Pancreas (tissue), 10 donors: ENCODE measurements at places on chromosomes 7 and 10. TPM values are rescaled to one million over a fixed set of nuclear protein-coding genes. Genes with fewer than 3 reads are reported as not detected.

- no peaks in the 10 kb centered on the region for H3K27me3 ChIP-seq
- H3K36me3 ChIP-seq = no peaks in the 10 kb centered on the region
- H3K27ac ChIP-seq = no peak overlapping the region
Measured at GRCh38 chr7:151260471-151260870, 12.0 kb upstream of the SMARCD3 start.

GRCh38 chr7:134991469-134992339 lies 5.4 kb downstream of the AGBL3 start:
- DNase-seq = no peak
- peak overlapping the region; percentile 47 for H3K27ac ChIP-seq
- no peaks in the 10 kb centered on the region for H3K27me3 ChIP-seq
- no peaks in the 10 kb centered on the region for H3K36me3 ChIP-seq
- peaks cover 48% of the 10 kb centered on the region for H3K4me1 ChIP-seq
- H3K4me3 ChIP-seq = no peak overlapping the region

- no peak overlapping the region for H3K4me3 ChIP-seq
- H3K4me1 ChIP-seq = no peaks in the 10 kb centered on the region
- H3K27me3 ChIP-seq = no peaks in the 10 kb centered on the region
- DNase-seq = no peak
Measured at GRCh38 chr7:47965456-47965855, 14.0 kb downstream of the HUS1 start.

DNA sequence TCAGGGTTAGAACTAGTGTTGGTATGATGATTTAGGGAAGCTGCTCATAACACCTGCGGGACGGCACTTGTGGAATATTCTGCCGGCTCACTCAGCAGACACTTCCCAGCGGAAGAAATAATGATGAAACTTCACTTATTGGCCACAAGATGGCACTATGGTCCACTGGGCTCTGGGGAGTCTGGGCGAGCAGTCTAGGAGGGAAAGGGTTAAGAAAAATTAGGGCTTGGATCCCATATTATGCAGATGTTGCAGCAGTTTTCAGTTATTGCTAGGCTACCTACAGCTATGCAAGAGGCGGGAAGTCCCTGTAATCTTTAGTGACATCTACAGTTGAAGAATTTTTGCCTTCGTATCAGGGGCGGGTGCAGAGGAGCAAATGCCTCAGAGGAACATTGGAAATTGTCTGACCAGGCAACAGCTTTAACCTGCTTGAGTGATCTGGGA lies 238.7 kb upstream of the PRSS58 start:
- no peak for DNase-seq
- H3K4me1 ChIP-seq = no peaks in the 10 kb centered on the region
- no peak overlapping the region for H3K27ac ChIP-seq

DNA sequence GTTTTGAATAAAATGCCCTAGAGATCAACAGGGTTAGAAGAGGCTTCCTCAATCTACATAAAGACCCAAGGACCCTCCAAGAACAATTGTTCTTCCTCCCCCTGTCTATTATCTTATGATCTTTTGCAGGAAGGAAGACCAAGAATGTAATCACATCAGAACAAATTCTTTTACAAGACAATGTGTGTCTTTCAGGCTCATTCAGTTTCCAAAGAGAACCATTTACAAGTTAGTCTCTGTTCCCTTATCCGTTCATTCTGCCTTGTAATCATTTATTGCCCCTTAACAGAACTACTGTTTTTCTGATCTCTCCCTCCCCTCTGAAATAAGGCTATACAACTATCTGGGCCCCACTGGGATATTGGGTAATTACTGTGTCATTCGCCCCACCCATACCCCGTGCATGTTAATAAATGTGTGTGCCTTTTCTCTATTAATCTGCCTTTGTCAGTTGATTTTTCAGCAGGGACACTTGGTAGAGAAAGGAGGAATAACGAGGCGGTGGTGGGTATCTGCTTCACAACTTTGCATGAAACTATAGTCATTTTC lies 5.7 kb upstream of the MKRN1 start:
- H3K27ac ChIP-seq = no peak overlapping the region
- H3K4me3 ChIP-seq = no peak overlapping the region
- DNase-seq = no peak
- no peaks in the 10 kb centered on the region for H3K36me3 ChIP-seq

GRCh38 chr10:3538656-3539531 lies 246.1 kb downstream of the KLF6 start:
- no peak overlapping the region for H3K27ac ChIP-seq
- DNase-seq = no peak
- H3K36me3 ChIP-seq = no peaks in the 10 kb centered on the region
- no peak overlapping the region for H3K4me3 ChIP-seq
- H3K4me1 ChIP-seq = no peaks in the 10 kb centered on the region

GRCh38 chr10:87979847-87980246 lies 116.4 kb downstream of the PTEN start:
- no peaks in the 10 kb centered on the region for H3K4me1 ChIP-seq
- H3K27me3 ChIP-seq = no peaks in the 10 kb centered on the region
- H3K4me3 ChIP-seq = no peak overlapping the region

DNA sequence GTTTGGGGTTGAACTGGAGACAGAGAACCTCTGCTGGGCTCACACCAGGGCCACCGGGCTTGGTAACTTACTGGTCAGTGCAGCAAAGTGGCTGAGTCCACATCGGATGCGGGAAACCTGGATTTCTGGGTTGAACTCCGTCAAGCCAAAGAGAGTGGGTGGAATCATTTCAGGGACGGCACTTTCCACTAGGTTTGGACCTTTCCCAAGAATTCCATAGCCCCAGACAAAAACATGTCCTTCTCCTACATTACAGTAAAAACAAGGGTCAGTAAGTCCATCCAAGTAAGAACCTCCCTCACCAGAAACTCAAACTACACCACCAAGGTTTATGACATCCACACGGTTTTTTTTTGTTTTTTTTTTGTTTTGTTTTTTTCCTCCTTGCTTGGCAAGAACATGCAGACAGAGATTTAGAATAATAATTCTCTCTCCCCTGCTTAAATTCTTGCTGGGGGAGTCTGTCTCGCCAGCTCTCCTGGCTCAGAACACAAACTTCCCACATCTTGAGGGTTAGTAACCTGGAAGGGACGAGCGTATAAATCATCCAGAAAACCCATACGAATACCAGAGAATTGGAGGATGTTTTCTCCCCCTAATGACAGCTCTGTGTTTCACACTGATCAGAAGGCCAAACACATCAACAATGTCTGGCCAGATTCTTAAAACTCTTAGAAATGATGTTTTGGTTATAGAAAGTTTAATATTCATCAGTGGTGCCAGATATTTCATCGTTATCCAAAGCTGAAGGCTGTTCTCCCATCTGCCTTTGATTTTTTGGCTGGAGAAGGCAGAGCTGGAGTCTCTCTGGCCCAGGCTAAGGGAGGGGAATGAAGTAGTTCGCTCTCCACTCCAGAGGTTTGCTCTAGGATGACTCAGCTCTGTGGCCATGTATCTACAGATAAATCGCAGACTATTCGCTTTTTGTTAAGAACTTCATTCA lies 17.5 kb downstream of the RCC1L start:
- no peak overlapping the region for H3K27ac ChIP-seq
- H3K27me3 ChIP-seq = no peaks in the 10 kb centered on the region
- no peak overlapping the region for H3K4me3 ChIP-seq
- no peaks in the 10 kb centered on the region for H3K36me3 ChIP-seq
- no peak for DNase-seq

DNA sequence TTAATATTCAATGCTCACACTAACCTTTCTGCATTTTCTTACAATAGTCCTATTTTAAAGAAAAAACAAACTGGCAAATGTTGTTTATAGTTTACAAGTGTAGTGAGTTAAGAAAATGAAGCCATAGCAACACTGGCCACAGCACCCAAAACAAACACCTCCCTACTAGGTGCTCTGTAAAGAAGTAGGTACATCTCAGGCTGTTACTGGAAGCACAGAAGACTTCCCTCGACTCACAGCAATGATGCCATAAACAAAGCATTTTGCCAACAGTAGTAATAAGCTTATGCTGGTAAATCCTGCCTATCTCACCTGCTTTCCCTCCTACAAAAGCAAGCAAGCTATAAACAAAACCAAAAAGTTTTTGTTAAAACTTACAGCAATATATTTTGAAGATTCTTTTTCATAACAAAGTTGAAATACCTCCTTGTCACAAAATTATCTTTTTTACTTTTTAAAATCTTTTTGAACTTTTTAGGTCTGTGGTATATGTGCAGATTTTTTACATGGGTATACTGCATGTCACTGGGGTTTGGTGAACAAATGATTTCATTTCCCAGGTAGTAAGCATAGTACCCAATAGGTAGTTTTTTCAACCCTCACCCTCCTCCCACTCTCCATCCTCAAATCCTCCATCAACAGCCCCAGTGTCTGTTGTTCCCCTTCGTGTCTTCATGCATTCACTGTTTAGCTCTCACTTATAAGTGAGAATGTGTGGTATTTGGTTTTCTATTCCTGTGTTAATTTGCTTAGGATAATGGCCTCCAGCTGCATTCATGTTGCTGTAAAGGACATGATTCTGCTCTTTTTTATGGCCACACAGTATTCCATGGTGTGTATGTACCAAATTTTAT lies 28.4 kb downstream of the COA1 start:
- H3K4me3 ChIP-seq = no peak overlapping the region
- H3K4me1 ChIP-seq = peaks cover 7% of the 10 kb centered on the region
- H3K27me3 ChIP-seq = no peaks in the 10 kb centered on the region
- DNase-seq = no peak

The ZNF488 gene
- not detected for total RNA-seq

The SMKR1 gene
- 0.46 TPM for total RNA-seq
